ENCODE measurements at places on chromosomes 5 and 9.

DNA sequence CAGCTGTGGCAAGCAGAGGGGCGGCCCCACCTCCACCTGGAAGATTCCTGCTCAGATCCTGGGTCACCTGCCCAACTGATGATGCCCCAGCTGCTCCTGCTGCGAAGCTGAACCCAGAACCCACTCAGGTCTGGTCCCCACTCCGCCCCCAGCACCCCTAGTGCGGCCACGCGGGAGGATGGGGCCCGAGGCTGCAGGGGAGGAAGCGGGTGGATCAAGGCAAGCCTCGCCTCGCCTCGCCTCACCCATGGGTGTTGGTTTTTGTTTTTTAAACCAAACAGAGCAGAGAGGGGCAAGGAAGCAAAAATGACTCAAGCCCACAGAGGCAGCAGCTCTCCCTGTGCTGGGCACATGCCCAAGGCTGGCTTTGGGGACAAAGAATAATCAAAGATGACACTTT is 23.2 kb downstream of the ABO start:
- no peak for DNase-seq

DNA sequence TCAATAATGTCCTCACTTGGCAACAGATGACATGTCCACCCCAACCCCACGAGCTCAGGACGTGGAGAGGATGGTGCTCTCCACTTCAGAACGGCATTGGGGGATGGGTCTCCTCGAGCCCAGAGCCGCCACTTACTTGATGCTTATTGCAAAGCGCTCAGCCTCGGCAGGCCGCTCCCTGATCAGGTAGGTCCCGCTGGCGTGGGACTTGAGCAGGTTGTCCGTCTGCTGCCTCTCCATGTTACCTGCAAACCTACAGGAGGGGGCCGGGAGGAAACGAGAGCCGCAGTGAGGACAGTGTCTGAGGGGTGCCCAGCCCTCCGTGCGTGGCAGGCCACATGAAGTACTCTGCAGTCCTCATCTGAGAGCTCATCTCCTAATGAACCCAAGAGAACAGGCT is 36.6 kb upstream of the SARDH start:
- no peak for DNase-seq

DNA sequence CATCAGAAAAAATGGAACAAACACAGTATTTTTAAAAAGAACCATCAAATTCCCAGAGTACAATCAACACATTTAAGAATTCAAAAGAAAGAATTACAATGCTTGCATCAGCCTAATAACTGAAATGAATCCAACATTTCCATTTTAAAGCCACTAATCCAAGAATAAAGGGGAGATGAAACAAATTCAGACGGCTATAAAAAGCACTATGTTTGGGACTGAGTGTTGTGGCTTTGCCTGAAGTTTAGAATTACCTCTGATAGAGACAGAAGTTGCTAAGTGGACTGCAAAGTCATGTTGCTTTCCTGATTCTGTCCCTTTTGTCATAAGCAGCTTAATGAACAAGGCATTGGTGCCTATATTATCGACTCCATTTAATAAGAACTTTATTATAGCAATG is 135.4 kb upstream of the RGMB start:
- DNase-seq: no peak

DNA sequence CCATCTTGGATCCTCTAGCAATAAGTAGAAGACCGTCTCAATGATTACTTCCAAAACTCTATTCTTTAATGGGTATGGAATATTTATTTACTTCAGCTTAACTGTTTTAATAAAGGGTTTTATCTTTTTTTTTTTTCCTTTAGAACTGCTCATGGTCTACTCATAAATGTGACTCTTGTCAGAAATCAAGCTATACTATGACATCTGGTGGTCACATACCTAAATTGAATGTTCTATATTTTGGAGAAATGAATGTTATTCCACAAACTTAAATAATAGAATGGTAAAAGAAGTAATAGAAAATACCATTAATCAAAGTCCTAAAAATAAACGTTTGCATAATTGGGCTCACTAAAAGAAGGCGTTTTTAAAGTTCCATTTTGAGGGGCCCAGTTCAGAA is 131.2 kb upstream of the PLCXD3 start:
- DNase-seq: peak; percentile 14

- no peak for DNase-seq
These were observed 341.2 kb downstream of the CAAP1 start for GRCh38 chr9:26551451-26551850.

GRCh38 chr5:135491038-135491551 is 38.9 kb upstream of the TIFAB start:
- DNase-seq: no peak

- DNase-seq: no peak
These were observed 76.1 kb downstream of the SLC44A1 start for GRCh38 chr9:105320568-105320967.

DNA sequence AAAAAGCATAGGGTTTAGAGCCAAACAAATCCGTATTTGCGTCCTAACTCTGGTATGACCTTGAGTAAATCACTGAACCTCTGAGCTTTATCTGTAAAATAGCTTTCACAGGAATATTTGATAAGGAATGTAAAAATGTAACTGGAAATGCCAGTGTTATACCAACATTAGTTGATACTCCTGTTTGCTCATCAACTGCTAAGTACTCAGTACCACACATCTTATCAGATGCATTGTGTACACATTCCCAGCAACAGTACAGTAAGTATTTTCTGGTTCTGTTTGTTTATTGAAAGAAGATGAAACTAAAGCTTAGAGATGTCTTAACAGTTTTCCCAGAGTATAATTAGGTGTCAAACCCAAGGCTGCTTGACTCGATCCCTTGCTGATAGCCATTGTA is 21.5 kb downstream of the SNAPC3 start:
- DNase-seq: no peak

DNA sequence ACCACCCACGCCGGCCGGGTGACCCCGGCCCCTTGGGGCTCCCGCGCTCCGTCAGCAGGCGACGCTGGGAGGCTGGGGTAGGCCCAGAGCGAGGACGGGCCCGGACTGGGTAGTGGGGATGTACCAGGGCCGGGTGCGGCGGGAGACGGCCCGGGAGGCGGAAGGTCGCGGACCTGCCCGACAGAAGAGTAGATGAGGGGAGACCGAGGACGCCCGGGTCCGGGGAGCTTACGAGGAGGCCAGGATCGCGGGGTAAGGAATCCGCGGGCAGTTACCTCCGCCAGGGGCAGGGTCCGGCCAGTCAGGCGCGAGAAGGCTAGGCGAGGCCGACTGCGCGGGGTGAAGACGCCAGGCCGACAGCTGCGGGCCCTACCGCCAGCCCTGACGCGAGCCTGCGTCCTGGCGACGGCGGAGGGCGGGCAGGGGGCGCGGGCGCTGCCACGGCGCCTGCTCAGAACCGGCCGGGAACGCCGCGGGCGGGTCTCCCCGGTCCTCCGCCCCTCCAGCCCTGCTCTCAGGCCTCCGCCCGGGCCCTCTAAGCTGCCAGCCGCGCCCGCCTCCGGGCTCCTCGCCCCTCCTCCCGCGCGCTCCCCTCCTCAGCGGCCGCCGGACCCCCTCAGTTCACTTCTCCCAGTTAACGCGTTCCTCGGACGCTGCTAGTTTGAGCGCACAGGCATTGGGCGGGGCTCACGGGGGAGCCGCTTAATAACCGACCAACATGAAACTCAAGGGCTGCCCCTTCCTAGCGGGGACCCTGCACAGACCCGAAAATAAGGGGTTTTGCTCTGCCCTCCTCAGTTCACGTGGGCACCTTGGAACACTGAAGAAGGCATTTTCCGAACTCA is at the start of gene CPLANE1:
Gene CPLANE1, minus strand, starts transcription at position 407 of the 845 bp plus-strand sequence. CDS start 1,678 bp downstream, outside the sequence.
- peak; percentile 66 for DNase-seq

DNA sequence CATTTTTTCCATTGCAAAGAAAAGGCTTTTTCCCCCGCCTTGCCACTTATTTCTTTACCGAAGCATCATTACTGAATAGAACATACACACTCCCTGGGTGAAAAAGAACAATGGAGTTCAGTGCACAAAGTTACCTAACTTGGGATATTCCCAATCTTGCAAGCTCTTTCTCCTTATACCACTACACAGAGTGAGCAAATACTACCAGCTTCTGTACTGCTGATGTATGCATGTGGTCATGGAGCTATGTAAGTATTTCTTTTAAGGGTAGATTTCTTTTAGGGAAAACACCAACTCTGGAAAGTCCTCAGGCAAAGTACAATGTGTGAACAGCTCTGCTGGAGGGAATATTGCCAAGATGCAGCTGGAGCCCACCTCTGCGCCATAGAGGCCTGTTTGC is 81.1 kb downstream of the AOPEP start:
- no peak for DNase-seq

DNA sequence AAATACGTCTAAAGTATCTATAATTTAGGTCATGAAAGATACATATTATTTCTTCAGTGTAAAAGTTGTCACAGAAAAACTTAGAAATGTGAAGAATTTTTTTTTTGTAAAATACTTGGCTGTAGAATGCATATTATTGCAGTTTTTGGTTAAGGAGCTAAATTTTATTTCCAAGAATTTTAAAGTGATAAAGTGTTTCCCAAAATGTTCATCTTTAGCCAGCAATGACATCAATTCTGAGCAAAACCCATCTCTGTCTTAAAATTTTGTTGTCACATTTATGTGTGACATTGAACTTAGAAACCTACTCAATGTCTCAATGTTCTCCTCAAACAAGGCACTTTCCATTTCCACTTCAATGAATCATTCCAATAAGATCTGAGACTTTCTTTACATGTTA is 47.8 kb upstream of the RPS23 start:
- DNase-seq: no peak

DNA sequence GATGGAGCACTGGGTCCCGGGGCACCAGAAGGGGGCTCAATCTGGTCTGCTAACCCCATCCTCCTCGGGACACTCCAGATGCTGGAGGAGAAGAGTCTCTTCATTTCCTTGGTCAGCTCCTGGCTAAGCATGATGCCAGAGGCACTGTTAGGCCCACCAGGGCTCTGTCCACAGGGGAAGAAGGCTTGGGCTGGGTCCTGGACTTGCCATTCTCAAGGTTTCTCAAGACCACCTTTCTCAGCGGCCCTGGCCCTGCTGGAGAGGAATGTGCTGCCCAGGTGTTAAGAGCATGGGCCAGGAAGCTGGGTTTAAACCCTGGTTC is 7.9 kb downstream of the SH2D3C start:
- DNase-seq: no peak

- no peak for DNase-seq
These were observed 5.0 kb downstream of the MED7 start for GRCh38 chr5:157137691-157138090.

GRCh38 chr9:123395689-123396511 is 39.9 kb downstream of the CRB2 start:
- no peak for DNase-seq

- no peak for DNase-seq
These were observed 69.9 kb upstream of the LMNB1 start for GRCh38 chr5:126707080-126707479.

- no peak for DNase-seq
These were observed 96.9 kb downstream of the CWC27 start for GRCh38 chr5:64865662-64866061.

- no peak for DNase-seq
These were observed 43.4 kb upstream of the EXOC3 start for GRCh38 chr5:399296-400281.

- DNase-seq: no peak
These were observed 14.7 kb downstream of the ERP44 start for GRCh38 chr9:100084128-100084453.

DNA sequence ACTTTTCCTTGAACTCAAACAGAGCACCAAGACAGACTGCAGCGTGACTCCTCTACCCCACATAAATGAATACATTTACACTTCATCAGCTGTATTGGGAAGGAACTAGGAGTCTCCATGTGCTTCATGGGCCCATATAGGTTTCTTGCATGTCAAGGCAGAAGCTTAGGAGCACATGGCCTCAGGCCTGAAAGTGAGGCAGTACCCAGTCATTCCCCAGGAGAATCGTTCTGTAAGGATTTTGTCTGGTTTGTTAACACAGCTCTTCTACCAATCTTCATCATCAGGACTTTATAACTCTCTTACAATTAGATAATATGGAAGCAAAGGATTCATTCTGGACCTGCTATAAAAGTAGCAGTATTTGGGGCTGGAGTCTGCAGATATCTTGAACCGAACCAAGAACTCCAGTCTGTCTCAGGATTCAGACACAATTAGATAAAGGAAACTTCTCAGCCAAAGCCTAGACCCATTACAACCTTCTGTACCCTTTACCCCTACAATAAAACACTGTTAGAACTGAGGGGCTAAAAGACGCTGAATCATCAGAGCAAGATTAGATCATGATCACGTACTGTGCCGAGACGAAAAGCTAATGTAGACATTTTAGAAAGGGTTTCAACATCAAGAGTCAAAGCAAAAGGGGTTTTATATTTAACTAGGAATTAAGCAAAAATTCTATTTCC is 385.5 kb upstream of the SLC30A5 start:
- DNase-seq: no peak

DNA sequence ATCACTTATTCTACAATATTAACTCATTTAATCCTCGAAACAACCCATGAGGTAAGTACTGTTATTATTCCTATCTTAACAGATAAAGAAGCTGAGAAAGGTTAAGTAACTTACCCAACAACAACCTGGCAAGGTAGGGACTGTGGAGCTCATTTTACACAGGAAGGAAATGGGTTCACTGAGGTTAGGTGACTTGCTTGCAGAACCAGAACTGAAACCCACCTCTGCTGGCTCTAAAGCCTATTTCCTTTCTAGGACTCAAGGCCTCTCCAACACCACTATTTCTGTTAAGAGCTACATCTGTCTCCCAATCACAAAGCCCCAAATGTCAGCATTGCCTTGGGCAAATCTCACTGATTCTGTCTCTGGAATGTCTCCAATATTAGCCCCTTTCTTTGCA is 38.9 kb upstream of the IFNK start:
- no peak for DNase-seq

All from T47D (cell line).